GM12878 (cell line): ENCODE measurements at places on chromosomes 5 and 9.

DNA sequence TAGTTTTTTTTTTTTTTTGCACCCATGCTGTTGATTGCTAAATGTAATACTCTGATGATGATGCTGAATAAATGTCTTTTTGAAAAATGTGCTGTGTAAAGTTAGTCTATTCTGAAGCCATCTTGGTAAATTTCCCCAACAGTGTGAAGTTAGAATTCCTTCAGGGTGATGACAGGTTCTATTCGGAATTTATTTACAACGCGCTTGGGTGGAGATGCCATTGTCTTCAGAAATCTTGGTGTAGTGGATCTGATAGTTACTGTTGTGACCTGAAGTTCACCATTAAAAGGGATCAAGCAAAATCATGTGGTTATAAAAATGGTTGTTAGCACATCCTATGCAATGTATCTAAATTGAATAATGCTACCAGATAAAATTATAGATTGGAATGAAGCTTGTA is 36.3 kb upstream of the DMRT1 start:
- DNase-seq, result no peak

GRCh38 chr5:128036950-128037349 is 46.6 kb upstream of the SLC12A2 start:
- no peak for DNase-seq

- no peak for DNase-seq
Measured at GRCh38 chr9:72817413-72817812, 135.4 kb downstream of the ALDH1A1 start.

- DNase-seq, result peak; percentile 40
Measured at GRCh38 chr5:139262742-139263445, 30.6 kb upstream of the MATR3 start.

GRCh38 chr5:175133185-175133584 is 310.8 kb downstream of the DRD1 start:
- no peak for DNase-seq

DNA sequence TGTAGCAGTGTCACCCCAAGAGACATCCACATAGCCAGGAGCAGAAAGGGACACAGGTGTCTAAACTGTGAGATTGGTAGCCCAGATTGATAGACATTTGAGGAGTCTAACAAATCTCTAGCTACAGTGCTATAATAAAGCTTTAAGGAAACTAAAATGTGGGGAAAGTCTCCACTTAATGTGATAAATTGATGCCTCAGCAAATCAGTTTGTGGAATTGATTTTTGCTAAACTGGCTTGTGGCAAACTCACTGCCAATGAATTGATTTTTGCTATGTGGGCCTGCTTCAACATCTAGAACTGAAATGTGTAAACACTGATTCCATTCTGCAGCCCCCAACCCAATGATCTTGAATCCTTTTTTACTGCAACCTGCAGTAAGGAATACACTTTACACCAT is 16.8 kb upstream of the MAP3K1 start:
- DNase-seq, result no peak

DNA sequence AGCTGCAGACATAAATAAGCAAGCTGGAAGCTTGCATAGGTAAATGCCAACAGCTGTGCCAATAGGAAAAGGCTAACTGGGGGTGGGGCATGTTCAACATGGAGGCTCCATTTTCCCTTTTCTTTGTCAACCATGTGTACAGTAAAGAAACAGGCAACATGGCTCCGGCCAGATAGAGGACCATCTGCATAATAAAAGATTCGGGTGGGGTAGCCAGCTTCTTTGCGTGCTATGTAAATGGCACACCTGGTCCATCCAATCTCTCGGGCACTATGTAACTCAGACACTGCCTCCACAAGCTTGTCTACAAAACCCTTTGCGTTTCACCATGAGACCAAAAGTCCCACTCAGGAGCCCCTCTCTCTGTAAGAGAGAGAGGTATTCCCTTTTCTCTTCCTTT is 41.7 kb upstream of the DENND4C start:
- no peak for DNase-seq

GRCh38 chr5:175707751-175708375 is 50.0 kb downstream of the HRH2 start:
- DNase-seq, result no peak

- peak; percentile 94 for DNase-seq
Measured at GRCh38 chr5:88732181-88732633, 150.8 kb downstream of the MEF2C start.

DNA sequence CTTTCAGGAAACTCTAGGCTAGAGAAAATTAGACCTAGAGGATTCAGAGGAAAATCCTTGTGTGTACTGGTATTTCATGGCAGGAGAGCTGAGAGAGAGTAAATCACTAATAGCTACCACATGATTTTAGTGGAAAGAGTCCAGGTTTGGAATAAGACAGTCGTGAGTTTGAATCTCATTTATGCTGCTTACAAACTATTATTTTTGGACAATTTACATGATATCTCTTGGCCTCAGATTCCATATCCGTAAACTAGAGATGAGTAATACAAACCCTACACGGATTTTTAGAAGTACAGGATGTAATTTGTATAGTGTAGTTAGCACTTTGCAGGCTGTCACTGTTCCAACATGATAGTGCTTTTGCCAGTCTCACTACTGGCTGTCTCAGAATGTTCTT is 2.7 kb downstream of the IL31RA start:
- no peak for DNase-seq

- DNase-seq, result peak; percentile 69
Measured at GRCh38 chr5:134070725-134071613, 43.5 kb upstream of the TCF7 start.

GRCh38 chr9:91914404-91914803 is 35.6 kb downstream of the ROR2 start:
- DNase-seq, result no peak

- no peak for DNase-seq
Measured at GRCh38 chr9:86408121-86408520, 53.9 kb upstream of the TUT7 start.

DNA sequence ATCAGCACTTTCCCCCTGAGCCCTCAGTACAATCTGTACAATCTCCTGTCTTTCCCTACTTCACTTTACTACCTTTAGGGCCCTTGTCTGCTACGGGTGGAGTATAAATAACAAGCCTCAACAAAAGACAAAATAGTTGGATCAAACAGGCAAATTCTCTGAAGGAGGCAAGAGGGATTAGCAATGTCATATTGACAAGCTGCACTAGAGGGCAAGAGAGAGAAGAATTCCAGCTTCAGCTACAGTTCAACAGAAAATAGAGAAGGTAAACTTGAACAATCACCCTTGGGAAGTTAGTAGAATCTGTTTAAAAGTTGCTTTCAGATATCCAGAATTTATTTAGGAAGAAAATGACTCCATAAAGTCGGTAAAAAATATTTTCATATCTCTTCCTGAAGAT is 68.4 kb upstream of the IZUMO3 start:
- no peak for DNase-seq

DNA sequence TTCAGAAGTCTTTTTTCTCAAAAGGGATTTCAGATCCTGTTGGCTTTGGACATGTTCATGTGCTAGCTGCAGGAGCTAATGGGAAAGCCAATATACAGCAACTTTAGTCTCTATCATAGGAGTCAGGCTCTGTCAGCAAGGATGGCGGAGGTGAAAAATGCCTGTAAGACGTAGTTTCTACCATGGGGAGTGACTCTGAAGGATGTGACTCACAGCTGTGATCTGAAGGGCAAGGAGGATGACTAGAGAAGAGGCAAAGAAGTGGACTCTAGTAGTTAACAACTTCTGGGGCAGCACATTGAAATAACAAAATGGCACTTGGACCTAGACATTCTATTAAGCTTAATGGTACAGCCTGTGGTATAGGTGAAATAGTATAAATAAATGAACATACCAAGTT is 3.1 kb upstream of the NDUFS4 start:
- no peak for DNase-seq

GRCh38 chr9:85038824-85039608 is 369.5 kb downstream of the NTRK2 start:
- no peak for DNase-seq

GRCh38 chr5:93583768-93584595 is 960 bp downstream of the NR2F1 start:
- no peak for DNase-seq

DNA sequence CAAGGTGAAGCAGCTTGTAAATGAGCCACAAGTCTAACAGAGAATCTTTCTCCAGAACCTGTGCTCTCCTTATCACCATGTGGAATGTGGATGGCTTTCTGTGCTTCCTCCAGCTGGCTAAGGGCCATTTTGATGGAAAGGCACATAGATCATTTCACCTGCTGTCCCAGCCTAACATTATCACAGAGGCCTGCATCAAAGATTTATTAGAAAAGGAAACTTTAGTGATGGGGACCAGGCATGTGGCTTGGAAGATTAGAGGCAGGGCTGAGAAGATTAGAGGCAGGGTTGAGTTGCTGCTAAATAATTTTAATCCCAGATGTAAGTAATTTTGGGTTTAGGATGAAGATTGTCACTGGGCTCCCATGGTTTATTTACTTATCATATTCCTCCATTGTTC is 6.3 kb downstream of the SPEF2 start:
- DNase-seq, result no peak

- no peak for DNase-seq
Measured at GRCh38 chr9:2192356-2192979, 177.3 kb downstream of the SMARCA2 start.

DNA sequence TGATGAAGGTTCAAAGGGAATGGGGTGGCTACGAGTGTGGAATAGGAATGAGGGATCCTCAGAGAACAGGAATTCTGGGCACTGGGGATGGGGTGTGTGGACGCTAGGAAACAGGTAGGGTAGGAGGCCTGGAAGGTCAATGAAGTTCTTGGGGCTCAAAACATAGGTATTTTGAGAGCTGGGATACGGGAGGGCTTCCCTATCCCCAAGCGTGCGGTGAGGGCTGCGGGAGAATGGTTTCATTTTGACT is 718 bp downstream of the QSOX2 start:
- DNase-seq, result no peak

- DNase-seq, result no peak
Measured at GRCh38 chr5:147098233-147098790, 136.5 kb upstream of the STK32A start.

DNA sequence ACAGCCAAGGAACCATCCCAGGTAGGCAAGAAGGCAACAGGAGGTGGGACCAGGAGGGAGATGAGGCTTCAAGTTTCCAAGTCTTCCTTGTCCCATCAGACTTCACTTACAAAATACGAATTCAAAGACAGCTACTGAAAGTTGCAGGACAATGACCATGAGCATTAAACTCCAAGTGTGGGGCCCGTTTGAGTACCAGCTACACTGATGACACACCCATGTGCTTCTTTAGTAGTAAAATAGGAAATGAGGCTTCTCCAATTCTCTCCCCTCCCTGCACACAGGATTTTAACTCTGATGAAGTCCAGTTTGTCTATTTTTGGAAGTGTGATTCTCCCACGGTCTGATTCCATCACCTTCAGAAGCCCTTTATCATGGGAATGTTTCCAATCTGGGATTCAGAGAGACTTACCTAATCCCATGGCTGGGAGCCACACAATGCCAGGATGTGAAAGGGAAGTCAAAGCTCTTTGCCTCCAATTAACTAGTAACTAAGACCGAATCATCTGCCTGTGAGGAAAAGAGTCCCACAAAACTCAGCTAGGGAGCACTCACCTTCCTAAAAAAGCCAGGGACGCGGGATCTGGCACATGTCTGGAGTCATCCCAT is 222.8 kb upstream of the MSX2 start:
- DNase-seq, result no peak

- DNase-seq, result no peak
Measured at GRCh38 chr5:159128070-159128541, 28.4 kb upstream of the EBF1 start.

DNA sequence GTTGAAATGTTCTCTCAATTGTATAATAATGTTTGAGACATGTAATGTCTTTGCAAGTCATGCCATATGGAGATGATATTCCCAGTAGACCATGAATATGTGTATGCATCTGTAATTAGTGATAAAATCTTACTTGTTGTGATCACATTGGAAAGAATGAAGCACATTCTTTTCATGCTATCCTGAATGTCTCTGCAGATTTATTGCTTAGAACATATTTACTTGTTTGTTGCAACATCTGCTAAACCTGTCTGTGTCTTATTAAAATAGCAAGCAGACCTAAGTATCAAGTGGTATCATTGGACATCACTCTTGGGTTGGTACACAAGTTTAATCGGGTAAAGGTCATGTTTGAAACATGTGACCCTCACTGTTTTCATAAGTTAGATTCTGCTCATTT is 265.5 kb upstream of the CD180 start:
- no peak for DNase-seq

DNA sequence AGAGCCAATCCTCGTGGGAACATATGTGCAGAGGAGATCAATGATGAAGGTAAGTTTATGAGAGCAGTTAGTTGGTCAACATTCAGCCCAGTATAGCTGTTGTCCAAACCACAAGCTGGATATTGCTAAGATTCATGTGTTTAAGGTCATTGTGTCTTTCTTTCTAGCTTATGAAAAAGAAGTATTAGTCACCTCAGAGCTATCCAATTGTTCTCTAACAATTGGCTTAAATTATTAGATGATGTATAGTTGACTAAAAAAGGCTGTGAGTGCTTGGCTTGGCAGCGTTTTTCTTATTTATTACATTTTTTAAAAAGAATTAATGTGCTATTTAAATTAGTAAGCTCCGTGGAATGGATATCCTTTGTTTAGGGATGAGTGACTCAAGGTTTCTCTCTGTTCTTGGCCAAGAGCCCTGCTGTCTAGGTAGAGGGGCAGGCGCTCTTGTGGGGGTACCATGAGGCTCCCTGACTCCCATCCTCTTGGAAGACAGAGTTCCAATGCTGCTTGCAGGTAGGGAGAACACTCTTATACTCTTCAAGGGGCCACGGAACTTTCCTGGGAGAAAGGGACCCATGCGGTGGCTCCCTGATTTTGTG is 487.4 kb downstream of the IRX1 start:
- DNase-seq, result no peak

GRCh38 chr9:131218370-131218769 is 57.9 kb downstream of the FAM78A start:
- DNase-seq, result no peak
